ENCODE measurements at places on chromosomes 6 and 20.

DNA sequence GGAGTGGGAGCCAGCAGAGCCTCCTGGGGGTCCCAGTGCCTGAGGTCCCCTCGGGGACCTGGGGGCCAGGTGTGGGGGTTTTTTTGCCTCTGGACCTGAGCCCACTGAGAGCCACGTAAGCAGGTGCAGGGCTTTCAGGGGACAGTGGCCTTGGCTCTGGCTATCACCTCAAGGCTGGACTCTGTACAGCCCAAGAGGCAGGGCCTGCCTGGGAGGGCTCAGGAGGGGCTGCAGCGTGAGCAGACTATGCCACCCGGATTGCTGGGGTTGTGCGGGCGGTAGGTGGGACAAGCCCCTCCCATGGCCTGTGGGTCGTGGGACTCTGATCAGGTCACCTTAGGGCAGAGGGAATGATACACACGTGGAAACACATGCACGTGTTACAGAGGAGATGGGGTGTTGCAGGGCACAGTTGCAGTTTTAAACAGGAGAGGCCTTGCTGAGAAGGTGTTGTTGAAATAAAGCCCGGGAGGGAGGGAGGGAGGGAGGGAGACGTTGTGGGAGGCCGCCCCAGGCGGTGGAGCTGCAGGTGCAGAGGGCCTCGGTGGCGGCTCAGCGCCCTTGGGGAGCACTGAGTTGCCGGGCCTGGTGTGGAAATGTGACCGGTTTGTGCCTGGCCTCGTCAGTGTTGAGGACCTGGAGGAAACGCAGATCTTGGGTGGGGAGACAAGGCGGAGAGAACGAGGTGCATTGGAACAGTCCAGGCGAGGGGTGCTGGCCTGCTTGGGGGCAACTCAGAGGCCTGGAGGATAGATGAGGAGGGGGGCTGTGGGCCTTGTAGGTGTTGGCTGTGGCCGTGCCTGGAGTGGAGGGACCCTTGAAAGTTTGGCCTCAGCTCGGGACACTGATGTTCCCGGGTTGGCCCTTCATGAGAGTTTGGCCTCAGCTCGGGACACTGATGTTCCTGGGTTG lies 2.3 kb downstream of the TCEA2 start:
- no peak for DNase-seq

- DNase-seq: no peak
Measured at GRCh38 chr20:48007351-48007750, 222.1 kb upstream of the SULF2 start.

GRCh38 chr20:57312138-57312537 lies 17.5 kb upstream of the SPO11 start:
- DNase-seq: no peak

GRCh38 chr20:23417861-23418260 lies 3.4 kb downstream of the NAPB start:
- DNase-seq: no peak

GRCh38 chr6:139546106-139546472 lies 171.6 kb upstream of the CITED2 start:
- no peak for DNase-seq

GRCh38 chr6:123551939-123552707 lies 84.6 kb downstream of the TRDN start:
- DNase-seq: no peak

DNA sequence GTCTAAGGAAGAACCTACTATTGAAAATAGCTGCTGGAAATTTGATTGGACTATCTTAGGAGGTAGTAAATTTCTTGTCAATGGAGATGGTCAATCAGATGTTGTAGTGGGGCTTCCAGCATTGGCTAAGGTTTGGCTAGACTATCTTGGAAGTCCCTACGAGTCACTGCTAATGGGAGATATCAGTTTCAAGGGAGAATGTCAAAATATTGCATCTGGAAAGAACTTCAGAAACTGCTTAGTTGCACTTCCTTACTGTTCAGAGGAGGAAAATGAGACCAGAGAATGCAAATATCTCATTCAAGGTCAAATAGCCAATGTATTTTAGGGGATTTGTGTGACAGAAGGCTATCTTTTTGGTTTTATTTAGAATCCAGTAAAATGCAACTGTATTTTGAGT lies 53.5 kb upstream of the CCN2 start:
- DNase-seq: no peak

- no peak for DNase-seq
Measured at GRCh38 chr6:1766654-1767053, 156.9 kb downstream of the FOXC1 start.

DNA sequence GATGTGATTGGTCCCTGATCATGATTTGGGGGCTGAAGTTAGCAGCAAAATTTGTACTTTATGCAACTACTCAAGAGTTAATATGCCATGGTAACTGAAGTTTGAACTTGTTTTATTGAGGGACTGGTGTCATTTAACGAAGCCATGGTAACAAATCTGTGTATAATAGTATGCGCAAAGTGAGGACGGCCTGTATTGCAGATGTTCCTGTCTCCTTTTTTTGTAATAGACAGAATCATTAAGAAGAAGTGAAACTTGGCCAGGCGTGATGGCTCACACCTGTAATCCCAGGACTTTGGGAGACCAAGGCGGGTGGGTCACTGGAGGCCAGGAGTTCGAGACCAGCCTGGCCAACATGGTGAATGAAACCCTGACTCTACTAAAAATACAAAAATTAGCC lies 22.3 kb downstream of the RPRD1B start:
- DNase-seq: no peak

GRCh38 chr6:35088281-35089215 lies 52.6 kb downstream of the TCP11 start:
- no peak for DNase-seq

Measured in activated naive CD4-positive, alpha-beta T cell treated with anti-CD3 and anti-CD28 coated beads, Interleukin-2, amount 50 U/mL, for 16 hours (primary cell).